ENCODE measurements at places on chromosomes 1 and 21.

GRCh38 chr1:210691039-210691610, 362.4 kb downstream of the HHAT start:
- DNase-seq: no peak

DNA sequence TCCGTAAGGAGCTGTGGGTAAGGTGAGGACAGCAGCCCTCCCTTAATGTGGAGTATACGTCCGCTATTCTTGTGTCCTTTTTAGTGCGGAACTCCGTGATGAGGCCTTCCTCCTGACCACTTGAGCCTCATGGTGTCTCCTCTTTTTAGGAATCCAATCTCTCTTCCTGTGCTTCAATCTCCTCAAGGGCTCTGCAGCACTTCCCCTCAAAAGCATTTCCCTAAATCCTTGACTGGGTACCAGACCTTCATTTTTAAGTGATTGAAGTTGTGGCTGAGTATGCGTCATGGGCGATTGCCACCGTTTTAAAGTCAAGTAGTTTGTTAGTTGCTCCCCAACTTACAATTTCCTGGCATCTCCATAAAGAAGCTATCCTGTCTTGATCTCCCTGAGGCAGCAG, 62.8 kb downstream of the SAMSN1 start:
- DNase-seq: no peak

DNA sequence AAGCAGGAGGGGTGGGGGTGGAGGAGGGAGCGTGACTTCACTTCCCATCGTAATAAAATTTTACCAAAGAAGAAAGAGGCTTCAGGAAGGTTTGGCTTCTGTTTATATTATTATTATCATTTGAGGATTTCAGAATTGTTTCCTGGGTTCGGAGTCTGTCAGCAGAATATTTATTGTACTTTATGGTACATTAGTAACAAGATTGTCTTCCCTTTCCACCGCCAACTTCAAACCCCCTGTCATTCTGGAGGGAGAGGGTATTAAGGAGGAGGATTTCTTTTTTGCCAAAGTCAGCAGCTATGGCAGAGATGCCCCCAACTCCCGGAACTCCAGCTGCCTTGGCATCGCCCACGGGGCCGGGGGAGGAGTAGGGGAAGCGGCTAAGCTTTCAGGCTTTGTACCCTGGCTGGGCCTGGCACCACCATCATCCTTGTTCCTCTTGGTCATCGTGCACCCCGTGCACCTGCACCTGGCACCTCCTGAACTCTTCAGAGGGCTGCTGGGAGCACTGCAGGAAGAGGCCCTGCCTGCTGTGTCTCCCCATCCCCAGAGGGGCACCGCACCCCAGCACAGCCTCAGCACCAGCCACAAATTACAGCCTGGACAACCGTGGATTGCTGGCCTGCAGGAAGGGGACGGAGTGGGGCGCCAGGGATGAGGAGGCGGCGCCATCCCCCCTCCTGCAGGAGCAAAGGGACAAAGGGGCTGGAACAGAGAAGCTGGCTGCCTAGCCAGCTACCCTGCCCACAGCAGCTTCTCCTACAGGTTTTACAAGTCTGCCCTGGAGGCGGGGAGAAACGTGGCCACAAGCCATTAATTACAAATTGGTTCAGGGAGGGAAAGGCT, 24.0 kb upstream of the PAX7 start:
- DNase-seq: no peak

DNA sequence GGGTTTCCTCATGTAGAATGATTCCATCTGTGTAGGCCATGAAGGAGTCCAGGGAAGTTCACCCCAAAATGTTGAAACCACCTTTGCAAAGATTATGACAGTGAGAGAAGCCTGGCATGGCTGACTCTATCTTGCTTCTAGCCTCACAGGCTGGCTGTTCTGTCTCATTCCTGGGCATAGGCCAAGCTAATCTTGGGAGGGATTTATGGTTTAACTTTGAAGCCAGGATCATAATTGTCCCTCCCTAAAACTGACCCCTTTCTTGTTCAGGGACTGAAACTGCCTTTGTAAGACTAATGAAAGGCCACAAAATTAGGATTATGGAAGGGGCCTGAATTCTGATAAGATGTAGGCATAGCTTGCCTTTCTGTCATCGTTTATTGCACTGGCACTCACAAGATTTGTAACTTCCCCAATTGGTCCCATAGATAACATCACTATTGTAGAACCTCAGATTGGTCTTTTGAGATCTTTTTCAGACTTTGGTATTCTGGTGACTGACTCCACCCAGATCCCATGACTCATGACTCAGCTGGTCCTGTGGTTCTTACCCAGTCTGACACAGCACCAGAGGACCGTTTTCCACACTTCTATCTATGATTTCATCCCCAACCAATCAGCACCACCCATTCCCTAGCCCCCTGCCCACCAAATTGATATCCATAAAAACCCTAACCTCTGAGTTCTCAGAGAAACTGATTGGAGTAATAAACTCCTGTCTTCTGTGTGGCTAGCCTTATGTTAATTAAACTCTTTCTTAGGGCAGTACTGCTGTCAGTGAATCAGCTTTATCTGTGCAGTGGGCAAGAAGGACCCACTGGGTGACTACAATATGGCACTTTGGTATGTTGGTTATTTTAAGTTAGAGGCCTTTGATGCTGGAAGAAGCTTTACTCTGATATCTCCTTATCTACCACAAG, 13.6 kb upstream of the LAMTOR5 start:
- DNase-seq: no peak

DNA sequence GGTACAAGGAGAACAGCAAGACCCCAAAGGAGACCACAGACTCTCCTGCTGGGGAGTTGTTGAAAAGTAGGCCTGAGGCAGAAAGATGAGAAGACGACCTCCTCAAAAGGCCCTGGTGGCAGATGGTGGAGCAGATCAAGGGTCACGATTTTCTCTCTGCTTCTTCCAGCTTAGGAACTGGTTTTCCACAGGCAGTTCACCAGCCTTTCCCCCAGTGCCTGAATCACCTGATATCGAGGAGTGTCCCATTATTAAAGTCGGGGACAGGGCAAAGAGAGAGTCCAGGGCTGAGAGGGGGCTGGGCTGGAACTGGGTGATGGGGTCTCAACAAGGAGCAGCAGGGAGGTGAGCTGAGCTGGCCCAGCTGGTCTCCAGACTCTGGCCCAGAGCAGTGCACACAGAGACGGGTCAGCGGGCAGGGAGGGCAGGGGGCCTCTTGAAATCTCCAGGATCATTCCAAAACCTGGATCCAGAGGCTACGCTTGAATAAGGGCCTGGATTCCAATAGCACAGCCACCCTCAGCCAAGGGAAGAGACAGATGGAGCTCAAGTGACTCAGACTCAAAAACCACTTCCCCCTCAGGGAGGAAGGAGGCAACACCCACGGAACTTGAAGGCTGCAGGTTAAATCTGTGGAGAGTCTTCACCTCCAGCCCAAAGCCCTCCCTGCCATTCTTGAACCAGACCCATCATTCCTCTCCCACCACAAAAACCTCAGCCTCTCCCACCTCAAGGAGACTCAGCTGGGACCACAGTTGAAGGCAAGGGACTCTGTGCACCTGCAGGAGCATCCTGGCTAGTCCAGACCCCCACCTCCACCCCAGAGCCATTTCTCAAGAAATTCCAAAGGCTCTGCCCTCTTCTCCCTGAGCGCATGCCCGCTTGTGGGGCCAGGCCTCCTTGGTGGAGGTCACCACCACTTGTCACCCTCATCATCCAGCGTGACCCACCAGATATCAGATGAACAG, at the start of gene S100A5:
Gene S100A5, minus strand, starts transcription at position 541 of the 968 bp plus-strand sequence. CDS start 743 bp downstream, outside the sequence.
- DNase-seq: no peak

DNA sequence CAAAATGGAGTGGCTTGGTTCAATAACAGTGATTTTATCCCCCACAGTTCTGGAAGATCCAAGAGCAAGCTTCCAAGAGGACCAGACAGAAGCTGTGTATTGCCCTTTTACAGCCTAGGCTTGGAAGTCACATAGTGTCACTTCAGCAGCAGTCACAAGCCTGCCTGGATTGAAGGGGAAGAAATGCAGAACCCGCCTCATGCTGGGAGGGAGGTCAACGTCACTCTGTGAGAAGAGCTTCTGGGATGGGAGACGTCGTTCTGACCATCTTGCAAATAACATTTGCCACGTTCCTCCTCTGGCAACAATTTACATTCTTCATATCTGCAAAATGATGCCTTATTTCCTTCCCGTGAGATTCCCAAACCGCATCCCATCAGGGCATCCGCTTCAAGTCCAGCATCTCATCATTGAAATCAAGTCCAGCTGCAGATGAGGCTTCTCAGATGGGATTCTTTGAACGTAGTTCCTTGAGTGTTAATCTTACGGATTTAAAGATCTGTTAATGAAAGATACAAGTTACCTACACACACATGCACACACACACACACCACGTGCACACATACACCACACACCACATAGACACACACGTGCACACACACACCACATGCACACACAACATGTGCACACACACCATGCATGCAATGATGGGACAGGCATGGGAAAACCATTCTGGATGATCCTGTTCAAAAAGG, 23.9 kb upstream of the KIF1B start:
- DNase-seq: no peak

All from activated CD8-positive, alpha-beta memory T cell treated with anti-CD3 and anti-CD28 coated beads for 1 hour (primary cell).